Naive thymus-derived CD8-positive, alpha-beta T cell (primary cell): ENCODE measurements at places on chromosomes 7 and 10.
A peak's percentile ranks its signal among the peaks of the same experiment; 100 is the strongest.

- H3K36me3 ChIP-seq, result no peaks in the 10 kb centered on the region
- no peaks in the 10 kb centered on the region for H3K27me3 ChIP-seq
- peak overlapping the region; percentile 97 for H3K27ac ChIP-seq
- DNase-seq, result peak; percentile 72
- peaks cover 2% of the 10 kb centered on the region for H3K4me1 ChIP-seq
These were observed 169.4 kb downstream of the ARHGAP12 start for GRCh38 chr10:31759124-31759798.

- no peaks in the 10 kb centered on the region for H3K4me1 ChIP-seq
- no peak for DNase-seq
- no peak overlapping the region for H3K4me3 ChIP-seq
- H3K27me3 ChIP-seq, result no peaks in the 10 kb centered on the region
- H3K36me3 ChIP-seq, result peaks cover 30% of the 10 kb centered on the region
These were observed 56.6 kb downstream of the MPLKIP start for GRCh38 chr7:40077849-40078248.

GRCh38 chr7:28076423-28077200, 104.0 kb downstream of the JAZF1 start:
- H3K27ac ChIP-seq, result no peak overlapping the region
- H3K4me1 ChIP-seq, result no peaks in the 10 kb centered on the region
- no peaks in the 10 kb centered on the region for H3K27me3 ChIP-seq

GRCh38 chr7:5666361-5666760, 115.1 kb downstream of the RNF216 start:
- DNase-seq, result no peak
- no peaks in the 10 kb centered on the region for H3K36me3 ChIP-seq
- no peak overlapping the region for H3K4me3 ChIP-seq
- H3K27ac ChIP-seq, result no peak overlapping the region

DNA sequence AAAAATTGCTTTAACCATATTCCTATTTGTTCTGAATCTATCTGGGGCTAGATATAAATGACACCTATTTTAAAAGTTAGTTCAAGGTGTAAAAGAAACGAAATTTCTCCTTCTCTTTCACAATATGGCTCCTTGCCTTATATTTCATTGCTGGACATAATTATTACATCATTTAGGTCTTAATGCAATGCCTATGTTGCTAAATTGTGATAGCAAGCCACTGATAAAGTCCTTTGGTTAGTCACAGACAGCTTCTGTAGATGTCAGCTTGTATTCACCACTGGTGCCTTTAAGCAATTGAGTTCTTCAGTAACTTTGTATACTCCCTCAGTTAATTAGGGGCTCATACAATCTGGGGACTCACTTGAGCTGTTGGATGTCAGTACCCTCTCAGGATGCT, 1236.6 kb downstream of the GATA3 start:
- no peak for DNase-seq
- H3K36me3 ChIP-seq, result no peaks in the 10 kb centered on the region
- no peaks in the 10 kb centered on the region for H3K4me1 ChIP-seq
- peaks cover 7% of the 10 kb centered on the region for H3K27me3 ChIP-seq
- no peak overlapping the region for H3K27ac ChIP-seq

GRCh38 chr7:121446526-121446925, 50.4 kb upstream of the FAM3C start:
- H3K4me3 ChIP-seq, result no peak overlapping the region
- H3K4me1 ChIP-seq, result peaks cover 9% of the 10 kb centered on the region
- DNase-seq, result no peak
- H3K27me3 ChIP-seq, result no peaks in the 10 kb centered on the region
- no peak overlapping the region for H3K27ac ChIP-seq
- peaks cover under 1% of the 10 kb centered on the region for H3K36me3 ChIP-seq

- H3K27ac ChIP-seq, result no peak overlapping the region
- H3K4me3 ChIP-seq, result no peak overlapping the region
- DNase-seq, result peak; percentile 36
- no peaks in the 10 kb centered on the region for H3K27me3 ChIP-seq
These were observed 14.7 kb downstream of the CDNF start for GRCh38 chr10:14822879-14823755.
